ENCODE measurements at places on chromosomes 6 and 20. TPM values are rescaled to one million over a fixed set of nuclear protein-coding genes. Genes with fewer than 3 reads are reported as not detected.
A peak's percentile ranks its signal among the peaks of the same experiment; 100 is the strongest.

- DNase-seq = no peak
Observed at GRCh38 chr20:18289306-18289705, 979 bp downstream of the ZNF133 start.

E2F1 gene
- total RNA-seq = 13.3 TPM

CLPSL1 gene
- total RNA-seq = not detected

DNA sequence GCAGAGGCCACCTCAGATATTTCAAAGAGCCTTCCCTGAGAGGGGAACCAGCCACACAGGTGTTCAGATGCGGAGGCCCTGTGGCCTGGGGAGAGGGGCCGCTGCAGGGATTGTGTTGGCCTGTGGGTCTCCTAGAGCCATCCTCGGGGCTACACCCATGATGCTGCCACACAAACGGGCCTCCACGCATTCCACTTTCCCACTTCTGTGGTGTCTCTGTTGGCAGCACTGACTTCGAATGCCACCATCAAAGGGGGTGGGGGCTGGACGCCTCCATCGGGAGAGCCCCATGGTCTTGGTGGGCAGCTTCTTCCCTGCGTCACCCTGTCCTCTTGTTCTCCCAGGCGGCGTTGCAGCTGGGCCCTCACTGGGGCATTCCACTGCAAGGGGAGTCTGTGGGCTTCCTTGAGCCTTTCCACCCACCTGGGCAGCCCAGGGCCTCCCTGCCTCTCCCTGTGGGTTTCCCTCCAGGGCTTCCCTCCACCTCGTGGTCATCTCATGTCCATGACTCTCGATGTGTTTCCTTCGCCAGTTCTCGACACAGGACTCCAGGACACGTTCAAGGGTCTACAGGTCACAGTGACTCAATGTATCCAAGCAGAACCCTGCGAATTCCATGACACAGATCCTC lies 145.5 kb downstream of the ERMARD start:
- DNase-seq = no peak

DNA sequence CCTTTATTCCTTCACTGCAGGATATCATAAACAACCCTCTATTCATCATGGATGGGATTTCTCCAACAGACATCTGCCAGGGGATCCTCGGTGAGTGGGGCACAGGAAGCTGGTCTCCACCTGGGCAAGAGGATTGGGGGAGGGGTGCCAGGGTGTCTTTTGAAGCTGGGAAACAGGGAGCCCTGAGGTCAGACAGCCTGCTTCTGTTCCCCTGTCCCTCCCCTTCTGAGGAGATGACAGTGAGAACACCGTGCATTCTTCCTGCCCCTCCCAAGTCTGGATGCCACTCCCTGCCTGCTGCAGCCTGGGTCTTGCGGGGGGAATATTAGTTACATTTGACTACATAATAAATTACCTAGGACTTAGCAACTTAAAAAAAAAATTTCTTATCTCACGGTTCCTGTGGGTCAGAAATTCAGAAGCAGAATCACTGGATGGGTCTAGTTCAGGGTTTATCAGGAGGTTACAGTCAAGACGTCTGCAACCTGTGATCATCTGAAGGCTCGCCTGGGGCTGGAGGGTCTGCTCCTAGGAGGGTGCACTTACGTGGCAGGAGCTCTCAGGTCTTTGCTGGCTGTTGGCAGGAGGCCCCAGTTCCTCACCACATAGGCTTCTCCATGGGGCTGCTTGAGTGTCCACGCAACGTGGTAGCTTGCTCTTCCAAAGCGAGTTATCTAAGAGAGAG lies 11.4 kb downstream of the CAPN11 start:
- DNase-seq = no peak

VSX1 gene
- total RNA-seq = 0.09 TPM

DNA sequence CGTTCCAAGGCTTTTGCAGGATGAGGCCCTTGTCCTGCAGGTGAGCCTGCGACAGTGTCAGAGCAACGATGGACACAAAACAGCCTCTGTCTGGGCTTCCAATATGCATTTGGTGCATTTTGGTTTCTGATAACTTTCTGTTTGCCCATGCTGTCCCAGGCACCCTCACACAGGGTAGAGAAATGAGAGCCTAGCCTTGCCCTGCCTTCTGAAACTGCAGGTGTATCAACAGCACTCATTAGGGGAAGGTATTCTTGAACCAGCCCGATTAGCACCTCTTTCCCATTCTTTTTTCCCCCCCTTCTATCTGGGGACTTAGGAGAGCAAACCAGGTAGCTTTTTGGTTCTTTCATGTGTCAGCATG lies 30.3 kb downstream of the CHMP4B start:
- no peak for DNase-seq

GRCh38 chr6:154304191-154304590 lies 52.4 kb downstream of the IPCEF1 start:
- no peak for DNase-seq

DNA sequence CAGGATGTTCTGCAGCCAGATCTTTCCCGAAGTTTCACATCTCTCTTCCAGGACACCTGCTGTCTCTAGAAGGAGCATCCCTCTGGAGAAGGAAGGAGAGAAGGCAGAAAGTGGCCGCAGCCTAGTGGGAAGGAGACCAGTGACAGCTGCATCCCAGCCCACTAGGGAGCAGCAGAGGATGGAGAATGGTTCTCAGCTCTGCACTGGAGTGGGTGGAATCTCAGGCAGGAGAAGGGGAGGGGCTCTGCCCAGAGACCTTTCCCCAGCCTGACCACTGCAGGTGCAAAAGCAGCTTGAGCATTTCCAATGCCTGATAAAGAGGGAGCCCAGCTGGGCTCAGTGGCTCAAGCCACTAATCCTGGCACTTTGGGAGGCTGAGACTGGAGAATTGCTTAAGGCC lies 32.3 kb downstream of the NCR2 start:
- DNase-seq = no peak

KHDRBS2 gene
- 1.5 TPM for total RNA-seq

DNA sequence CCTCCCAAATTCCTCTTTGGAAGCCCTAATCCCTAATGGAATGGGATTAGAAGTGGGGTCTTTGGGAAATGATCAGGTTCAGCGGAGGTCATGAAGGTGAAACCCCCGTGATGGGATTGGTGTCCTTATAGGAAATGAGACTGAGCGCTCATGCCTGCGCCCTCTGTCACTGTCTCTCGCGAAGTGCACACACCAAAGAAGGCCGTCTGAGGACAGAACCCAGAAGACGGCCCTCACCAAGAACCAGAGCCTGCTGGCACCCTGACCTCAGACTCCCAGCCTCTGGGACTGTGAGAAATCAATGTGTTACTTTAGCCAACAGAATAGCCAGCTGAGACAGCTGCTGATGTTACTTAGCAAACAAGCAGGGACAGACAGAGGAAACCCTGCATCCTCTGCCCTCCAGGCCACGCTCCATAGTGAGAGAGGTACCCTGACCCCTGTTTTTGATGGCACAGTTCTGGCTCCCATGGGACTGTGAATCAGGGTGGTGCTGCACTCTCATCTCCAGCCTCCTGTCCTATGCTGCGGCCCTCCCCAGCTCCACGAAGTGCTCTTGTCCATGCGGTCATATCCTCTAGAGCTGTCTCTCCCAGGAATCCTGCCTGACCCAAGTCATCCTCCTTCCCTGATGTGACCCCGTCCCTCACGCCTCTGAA lies 369.3 kb downstream of the ZFAND3 start:
- no peak for DNase-seq

GRCh38 chr20:6007529-6008103 lies 46.2 kb downstream of the LRRN4 start:
- DNase-seq = no peak

TRAPPC3L gene
- 0.14 TPM for total RNA-seq

MRAP2 gene
- 1.6 TPM for total RNA-seq

DNA sequence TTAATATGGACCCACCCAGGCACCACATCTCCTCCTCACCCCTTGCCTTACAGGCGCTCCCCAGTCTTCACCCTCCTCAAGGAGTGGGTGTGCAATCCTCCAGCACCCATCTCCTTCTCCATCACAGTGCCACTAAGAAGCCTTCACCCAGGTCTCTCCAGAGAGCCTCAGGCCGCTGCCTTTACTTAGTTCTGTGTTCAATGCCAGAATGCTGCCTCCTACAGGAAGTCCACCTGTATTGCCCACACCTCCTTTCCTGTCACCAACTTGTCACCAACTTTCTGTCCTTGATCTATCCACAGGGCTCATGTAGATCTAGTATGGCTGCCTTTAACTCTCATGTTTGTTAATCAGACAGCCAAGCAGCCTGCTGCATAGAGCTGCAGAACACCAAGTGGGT lies 586 bp upstream of the LST1 start:
- DNase-seq = peak; percentile 55

- no peak for DNase-seq
Observed at GRCh38 chr6:136669299-136669699, 119.1 kb upstream of the MAP7 start.

GRCh38 chr20:6051505-6051904 lies 2.4 kb downstream of the LRRN4 start:
- DNase-seq = no peak

DNA sequence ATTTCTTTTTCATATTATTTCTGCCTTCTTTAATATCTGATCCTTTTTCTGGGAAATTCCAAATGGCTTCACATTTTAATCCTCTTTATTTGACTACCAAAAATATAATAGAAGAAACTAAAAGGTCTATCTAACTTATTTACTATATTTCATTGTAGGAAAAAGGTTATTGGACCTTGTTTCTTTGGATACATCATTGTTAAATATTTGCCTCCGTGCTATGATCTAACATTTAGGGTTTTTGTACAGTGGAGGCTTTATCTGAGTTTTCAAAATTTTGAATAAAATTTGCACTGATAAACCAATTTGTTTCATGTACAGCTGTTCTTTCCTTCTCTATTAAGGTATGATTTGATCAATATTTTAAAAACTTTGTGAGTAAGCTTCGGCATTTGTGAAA lies 109.5 kb downstream of the MEI4 start:
- DNase-seq = no peak

ARMC2 gene
- 1.9 TPM for total RNA-seq

BACH2 gene
- 12.3 TPM for total RNA-seq

DNA sequence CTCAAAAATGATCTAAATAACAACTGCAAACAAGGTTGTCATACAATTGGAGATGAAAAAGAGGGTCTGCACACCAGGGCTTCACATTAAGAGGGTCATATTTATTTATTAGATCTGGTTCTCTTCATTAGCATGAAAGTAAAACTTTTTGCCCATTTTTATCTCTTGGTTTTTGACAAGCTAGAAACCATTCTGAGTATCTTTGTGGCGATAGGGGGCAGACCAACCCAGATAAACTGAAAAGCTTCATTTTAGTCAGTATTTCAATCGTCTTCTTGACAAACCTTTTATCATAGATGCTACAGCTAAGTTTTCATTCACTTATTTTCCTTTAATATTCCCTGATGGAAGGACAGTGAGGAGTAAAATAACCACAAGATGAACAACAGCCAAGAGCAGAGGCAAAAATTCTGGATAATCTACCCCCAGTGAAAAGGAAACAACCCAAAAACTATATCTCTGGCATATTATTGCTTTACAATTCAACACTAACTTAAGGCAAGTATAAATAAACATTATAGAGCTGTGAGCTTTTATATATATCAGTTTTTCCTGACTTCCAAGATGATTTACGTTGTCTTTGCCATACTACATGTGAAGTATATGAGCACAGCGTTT lies 45.2 kb downstream of the THEMIS start:
- DNase-seq = no peak

- no peak for DNase-seq
Observed at GRCh38 chr6:154624038-154624599, 109.1 kb upstream of the SCAF8 start.

LEMD2 gene
- 39.6 TPM for total RNA-seq

LATS1 gene
- total RNA-seq = 12.1 TPM

DNA sequence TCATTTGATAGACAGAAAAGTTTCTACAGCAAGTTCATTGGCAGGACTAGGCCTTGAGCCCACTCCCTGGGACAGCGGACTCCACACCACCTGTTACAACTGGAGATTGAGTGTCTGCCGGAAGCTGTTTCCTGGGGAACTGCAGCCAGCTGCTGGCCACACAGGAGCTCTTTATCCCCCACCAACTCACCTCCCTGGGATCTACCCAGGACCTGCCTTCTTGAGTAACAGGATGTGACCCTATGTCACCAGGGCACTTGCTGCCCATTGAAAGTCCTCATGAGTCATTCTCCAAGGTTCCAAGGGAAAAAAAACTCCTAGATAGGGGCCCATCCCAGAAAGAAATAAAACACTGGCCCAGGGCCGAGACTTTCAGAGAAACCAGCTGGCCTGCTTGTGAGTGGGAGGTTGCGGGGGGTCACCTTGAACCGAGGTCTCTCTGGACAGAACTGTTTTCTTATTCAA lies 37.4 kb upstream of the SLC9A8 start:
- DNase-seq = no peak
